Fibroblast of skin of back (primary cell): ENCODE measurements at places on chromosomes 12 and 14.

DNA sequence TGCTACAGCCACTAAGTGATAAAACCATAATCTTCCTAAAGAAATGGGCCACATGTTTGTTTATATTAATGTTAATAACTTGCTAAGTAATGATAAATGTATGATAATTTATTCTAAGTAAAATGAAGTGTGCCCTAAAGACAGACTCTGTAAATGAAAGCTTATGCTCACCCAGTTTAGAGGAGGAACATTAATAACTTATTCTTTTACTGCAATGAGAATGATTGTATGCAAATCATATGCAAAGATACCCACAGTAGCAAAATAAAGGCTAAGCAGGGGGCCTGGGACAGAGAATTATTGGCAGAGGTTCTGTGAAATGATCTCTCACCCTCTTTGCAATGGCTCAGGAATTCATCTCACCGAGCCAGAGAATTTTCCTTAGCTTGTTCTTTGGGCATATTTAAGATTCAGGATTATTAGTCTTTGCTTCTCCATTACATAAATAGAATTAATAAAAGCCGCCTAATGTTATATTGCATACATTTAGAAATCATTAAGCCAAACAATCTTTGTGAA is 75.9 kb downstream of the TMEM132D start:
- peak; percentile 60 for DNase-seq

DNA sequence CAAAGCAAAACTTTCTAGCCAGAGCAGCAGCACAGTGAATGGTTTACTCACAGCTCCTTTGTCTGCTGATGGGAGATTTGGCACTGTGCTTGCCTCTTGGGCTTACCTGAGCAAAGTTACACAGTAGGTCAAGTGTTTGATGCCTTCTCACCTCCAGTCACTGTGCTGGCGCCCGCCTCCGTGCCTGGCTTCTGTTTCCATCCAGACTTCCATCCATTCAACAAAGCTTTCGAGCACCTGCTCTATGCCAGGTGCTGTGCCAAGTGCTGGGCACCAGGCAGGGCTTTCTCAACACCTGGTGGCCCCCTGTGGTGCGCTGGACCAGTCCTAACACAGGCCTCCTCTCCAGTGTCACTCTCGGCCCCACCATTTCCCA is 199.2 kb upstream of the EEA1 start:
- no peak for DNase-seq

- no peak for DNase-seq
Measured at GRCh38 chr14:50469982-50470381, 62.4 kb downstream of the MAP4K5 start.

GRCh38 chr12:62113366-62114011 is 146.7 kb upstream of the USP15 start:
- no peak for DNase-seq
